H9 (cell line): ENCODE measurements at places on chromosomes 11 and 22. TPM values are rescaled to one million over a fixed set of nuclear protein-coding genes. Genes with fewer than 3 reads are reported as not detected.

DNA sequence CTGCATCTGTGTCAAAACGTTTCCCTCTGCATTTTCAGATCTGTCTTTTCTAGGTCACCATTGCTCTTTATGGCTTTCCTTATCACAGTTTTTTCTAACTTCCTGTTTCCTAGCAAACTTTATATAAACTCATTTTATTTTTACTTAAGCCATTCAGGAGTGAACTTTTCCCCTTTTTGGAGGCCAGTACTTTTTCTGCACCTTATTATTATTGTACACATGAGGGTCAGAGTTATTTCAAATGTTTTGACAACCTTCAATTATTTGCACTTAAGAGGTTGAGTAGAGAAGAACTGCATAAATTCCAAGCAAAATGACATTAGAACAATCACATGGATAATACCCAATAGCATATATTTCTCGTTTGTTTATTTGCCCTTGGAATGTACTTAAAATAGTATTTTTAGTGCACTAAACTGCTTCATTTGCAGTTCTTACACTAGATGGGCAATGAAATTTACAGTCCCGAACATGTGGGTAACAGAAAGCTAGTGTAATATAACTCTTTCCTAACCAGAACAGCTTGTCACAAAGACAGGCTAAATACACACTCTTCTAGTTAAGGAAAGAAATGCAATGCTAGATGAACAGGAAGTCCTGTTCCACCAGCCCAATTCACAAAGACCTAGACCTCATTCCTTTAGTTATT, 79.5 kb downstream of the UBASH3B start:
- H3K4me3 ChIP-seq, result no peak overlapping the region
- no peaks in the 10 kb centered on the region for H3K36me3 ChIP-seq
- DNase-seq, result no peak
- H3K27me3 ChIP-seq, result no peaks in the 10 kb centered on the region
- no peak overlapping the region for H3K27ac ChIP-seq
- H3K4me1 ChIP-seq, result no peaks in the 10 kb centered on the region; the same call in 1 of the 2 replicates

- no peak overlapping the region for H3K27ac ChIP-seq
- H3K27me3 ChIP-seq, result no peaks in the 10 kb centered on the region
- H3K4me3 ChIP-seq, result no peak overlapping the region
- H3K4me1 ChIP-seq, result no peaks in the 10 kb centered on the region
- peaks cover 27% of the 10 kb centered on the region for H3K36me3 ChIP-seq
- no peak for DNase-seq
These were observed 76.7 kb downstream of the PISD start for GRCh38 chr22:31585161-31585859.

Gene TENM4
- total RNA-seq, result 4.3 and 4.6 TPM in 2 replicates

Gene C11orf16
- 0.15 TPM in 1 of 2 replicates, not detected in the other for total RNA-seq

DNA sequence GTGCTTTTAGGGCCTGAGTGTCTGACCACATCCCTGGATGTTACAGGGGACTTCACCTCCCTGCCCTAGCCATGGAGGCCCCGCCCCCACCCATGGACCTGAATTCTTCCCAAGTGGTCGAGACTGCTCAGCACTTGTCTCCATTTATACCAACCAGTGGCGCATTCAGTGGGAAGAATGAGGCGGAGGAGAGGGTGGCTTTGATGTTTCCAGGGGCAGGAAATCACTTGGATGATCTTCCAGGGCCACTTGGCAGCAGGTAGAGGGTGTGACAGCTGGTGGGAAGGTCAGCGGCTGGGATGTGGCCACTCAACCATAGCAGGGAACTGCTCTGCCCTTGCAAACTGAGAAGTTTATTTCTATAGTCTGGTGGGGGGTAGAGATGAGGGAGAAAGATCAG, 155.1 kb upstream of the BLID start:
- H3K27ac ChIP-seq, result no peak overlapping the region
- no peaks in the 10 kb centered on the region for H3K36me3 ChIP-seq
- no peak overlapping the region for H3K4me3 ChIP-seq
- DNase-seq, result peak; percentile 30
